ENCODE measurements at places on chromosomes 2 and 18.

DNA sequence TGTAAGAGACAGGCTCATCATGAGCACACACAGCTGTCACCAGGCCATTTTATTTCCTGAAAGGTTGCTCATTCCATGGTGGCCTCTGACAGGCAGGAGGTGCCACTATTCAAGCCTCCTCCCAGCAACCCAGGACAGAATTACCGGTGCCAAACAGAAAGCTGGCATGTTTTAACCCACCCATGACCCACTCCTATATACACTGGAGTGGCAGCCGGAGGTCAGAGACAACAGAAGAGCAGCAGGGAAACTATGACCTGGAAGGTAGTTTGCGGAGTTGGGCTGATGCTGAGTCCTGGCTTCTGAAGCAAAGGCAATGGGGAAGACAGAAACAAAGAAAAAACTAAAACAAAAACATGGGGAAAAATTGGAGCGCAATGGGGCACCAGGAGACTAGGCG is 2.3 kb downstream of the RFTN2 start:
- DNase-seq = no peak

GRCh38 chr18:44062345-44062744 is 618.3 kb upstream of the SETBP1 start:
- DNase-seq = no peak

GRCh38 chr18:9803698-9804516 is 81.9 kb upstream of the TXNDC2 start:
- no peak for DNase-seq

- no peak for DNase-seq
Observed at GRCh38 chr2:240752209-240752608, 60.5 kb downstream of the AQP12A start.

DNA sequence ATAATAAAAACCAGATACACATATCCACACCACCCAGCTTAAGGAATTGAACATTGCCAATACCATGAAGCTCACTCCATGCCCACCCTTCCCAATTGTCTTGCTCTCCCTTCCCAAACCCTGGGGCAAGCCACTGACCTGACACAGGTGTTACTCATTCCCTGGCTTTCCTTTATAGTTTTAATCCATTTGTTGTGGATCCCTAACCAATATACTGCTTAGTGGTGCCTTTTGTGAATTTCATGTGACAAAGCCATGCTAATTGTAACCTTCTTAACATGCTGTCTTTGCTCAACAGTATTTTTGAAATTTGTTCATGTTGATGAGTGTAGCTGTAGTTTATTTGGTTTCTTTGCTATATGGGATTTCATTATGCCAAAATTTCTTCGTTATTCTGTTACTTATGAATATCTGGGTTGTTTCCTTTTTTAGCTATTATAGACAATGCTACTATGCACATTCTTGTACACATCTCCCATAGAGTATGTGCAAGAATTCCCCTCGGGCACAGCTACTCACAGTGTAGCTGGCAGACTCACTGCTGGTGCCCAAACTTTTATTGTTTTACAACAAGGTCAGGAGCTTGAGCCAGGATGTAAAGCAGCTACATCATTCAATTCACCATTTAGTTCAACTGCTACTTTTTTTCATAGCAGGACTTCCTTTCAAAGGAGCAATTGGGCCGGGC is 90.8 kb upstream of the ATL2 start:
- DNase-seq = no peak

DNA sequence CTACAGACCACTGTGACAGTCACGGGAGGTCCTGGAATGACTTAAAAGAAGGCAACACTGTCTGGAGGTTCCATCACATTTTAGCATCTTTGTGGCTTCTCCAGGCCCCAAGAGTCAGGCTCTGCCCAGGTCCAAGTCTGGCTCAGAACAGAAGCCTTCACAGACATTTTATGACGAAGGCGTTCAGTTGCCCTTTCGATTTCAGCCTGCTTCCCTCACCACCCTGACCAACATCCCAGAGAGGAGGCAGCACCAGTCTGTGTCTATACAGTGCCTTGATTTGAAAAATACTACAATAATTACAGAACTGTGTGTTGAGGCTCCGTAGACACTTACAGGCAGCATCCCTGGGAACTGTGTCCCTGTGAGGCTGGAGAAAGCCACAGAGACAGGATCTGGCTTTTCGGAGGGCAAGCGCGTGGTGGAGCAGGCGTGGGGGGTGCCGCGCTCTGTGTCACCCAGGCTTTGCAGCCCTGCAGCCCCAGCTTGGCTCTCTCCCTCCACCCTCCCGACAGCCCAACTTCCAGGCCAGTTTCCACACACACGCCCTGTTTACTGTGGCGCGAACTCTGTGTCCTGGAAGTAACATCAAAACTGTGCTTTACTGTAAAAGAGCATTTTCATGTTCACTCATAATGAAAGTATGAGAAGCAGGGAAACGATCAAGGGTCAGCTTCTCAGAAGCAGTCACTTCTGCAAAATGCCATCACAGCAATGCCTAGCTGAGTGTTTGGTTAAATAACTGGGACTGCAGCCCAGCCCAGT is 153.5 kb upstream of the ALKAL2 start:
- DNase-seq = no peak

- DNase-seq = no peak
Observed at GRCh38 chr2:216557820-216558219, 59.2 kb downstream of the RPL37A start.

DNA sequence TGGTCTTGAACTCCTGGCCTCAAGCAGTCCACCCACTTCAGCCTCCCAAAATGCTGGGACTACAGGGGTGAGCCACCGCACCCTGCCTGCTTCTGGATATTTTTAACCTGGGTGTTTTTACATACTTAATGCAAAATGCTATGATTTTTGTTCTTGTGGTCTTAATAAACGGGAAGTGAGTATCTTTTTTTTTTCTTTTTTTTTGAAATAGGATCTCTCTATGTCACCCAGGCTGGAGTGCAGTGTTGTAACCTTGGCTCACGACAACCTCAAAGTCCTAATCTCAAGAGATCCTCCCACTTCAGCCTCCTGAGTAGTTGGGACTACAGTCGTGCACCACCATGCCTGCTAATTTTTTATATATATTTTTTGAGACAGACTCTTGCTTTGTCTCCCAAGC is 19.2 kb upstream of the ASXL2 start:
- DNase-seq = no peak

DNA sequence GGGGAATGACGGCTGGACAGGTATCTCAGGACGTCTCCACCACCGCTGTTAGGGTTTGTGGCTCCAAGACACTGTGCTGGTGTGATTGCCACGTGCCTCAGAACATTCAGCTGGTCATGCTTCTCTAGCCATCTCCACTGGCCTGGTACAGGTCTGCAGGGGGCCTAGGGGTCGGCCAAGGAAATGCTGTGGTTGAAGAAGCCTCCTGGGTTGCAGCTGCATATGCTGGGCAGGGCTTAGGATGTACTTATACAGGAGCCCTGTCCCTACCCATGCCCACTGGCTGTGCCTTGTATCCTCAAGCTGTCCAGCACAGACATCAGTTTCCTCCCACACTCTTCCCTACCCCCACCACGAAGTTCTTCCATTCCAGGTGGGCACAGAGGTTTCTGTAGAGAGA is 64.1 kb downstream of the NPPC start:
- no peak for DNase-seq

DNA sequence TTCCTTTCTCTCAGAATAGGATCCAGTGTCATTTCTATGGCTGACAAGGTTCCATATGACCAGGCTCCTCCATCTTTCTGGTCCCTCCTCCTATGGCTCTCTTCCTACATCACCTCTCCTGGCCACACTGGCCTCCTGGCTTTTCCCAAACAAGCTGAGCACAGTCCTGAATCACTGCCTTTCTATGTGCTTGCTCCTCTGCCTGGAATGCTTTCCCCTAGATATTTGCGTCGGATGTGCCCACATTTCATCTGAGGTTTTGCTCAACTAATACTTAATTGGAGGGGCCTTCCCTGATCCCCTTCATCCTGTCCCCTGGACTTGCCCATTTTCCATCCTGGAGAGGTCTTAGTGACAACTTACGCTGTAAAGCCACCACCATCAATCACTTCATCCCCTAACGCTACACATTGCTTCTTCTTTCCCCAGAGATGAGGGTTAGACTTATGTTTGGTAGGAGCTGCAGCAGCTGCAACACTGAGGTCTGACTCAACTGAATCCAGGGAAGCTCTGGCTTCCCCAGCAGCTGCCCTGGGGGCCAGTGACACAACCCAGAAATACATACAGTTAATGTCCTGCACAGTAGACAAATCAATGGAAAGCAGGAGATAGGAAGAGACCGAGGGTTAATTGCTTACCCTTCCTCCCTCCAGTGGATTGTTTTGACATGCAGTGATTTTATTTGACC is 42.9 kb downstream of the QPCT start:
- no peak for DNase-seq

DNA sequence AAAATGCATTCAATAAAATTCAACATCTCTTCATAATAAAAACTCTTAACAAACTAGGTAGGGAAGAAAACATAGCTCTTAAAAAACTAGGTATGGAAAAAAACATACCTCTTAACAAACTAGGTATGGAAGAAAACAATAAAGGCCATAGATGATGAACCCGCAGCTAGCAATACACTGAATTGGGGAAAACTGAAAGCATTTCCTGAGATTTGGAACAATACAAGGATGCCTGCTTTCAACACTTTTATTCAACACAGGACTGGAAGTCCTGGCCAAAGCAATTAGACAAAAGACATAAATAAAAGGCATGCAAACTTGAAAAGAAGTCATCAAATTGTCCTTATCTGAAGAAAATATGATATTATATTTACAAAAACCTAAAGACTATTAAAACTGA is 67.8 kb downstream of the NCKAP1 start:
- DNase-seq = no peak

- no peak for DNase-seq
Observed at GRCh38 chr2:109511168-109511567, 102.6 kb downstream of the SEPTIN10 start.

GRCh38 chr18:6624661-6625311 is 104.7 kb upstream of the ARHGAP28 start:
- DNase-seq = no peak

- DNase-seq = peak; percentile 11
Observed at GRCh38 chr2:173145454-173145853, 69.8 kb downstream of the MAP3K20 start.

GRCh38 chr2:173195100-173195499 is 119.5 kb downstream of the MAP3K20 start:
- DNase-seq = no peak

GRCh38 chr2:29000481-29000880 is 19.4 kb downstream of the TOGARAM2 start:
- DNase-seq = peak; percentile 46

DNA sequence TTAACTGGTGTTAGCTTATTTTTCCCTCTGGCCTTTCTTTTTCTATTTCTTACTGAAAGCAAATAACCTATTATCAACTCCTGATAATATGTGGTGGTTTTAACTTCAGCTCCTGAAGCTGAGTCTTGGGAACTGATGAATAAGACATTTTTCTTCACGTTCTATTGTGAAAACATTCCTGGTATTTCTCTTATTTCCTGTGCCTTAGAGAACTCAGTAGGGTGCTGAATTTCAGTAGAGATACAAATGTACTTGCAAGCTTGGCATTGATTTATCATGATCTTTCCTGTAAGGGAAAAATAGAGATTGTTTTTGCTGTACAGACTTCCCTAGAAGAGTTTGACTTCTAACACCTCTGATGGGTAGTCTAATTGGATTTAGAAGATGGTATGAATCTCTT is 52.8 kb upstream of the DCC start:
- no peak for DNase-seq

- DNase-seq = no peak
Observed at GRCh38 chr2:111912547-111912946, 14.1 kb downstream of the MERTK start.

DNA sequence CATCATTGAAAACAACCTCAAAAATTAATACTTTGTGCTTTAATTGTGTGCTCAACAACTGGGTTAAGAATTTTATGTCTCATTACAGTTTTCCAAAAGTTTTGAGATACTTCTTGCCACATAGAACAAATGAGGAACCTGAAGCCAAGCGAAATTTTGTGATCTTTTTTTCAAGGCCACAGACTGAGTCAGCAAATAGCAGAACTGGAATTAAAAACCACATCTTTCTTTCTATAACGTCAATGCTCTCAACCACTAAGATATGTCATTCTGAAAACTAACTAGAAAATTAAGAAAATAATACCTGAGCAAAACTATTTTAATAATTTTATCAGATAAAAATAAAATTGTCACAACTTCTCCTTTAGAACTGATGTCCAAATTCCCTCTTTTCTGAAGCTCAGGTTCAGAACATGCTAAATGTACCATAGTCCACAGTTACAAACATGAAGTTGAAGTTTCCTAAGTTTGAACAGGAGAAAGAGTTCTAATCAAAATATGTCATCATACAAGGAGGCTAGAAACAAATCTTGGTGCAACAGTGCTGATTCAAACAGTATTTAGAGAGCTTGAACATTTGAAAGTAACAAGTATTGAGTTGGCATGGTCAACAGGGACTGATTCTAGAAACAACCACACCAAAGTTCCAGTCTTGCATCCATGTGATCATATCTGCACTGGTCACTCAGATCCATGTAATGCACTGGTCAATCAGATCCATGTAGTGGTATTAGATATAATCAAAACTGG is 27.6 kb upstream of the CALCRL start:
- DNase-seq = no peak
